Ovary (tissue), 10 donors: ENCODE measurements at places on chromosomes 1 and 21. TPM values are rescaled to one million over a fixed set of nuclear protein-coding genes. Genes with fewer than 3 reads are reported as not detected.

SLC44A3 gene
- 31.3 TPM for polyA plus RNA-seq

AGT gene
- polyA plus RNA-seq: 3.8 TPM

KLHDC9 gene
- 7.3 TPM for polyA plus RNA-seq

ERICH3 gene
- polyA plus RNA-seq: 0.23 TPM

ITGB2 gene
- polyA plus RNA-seq: 31.1 TPM

SLC66A1 gene
- polyA plus RNA-seq: 10.0 TPM

IQGAP3 gene
- polyA plus RNA-seq: 0.60 TPM

TGFB2 gene
- 3.8 TPM for polyA plus RNA-seq

DENND2D gene
- polyA plus RNA-seq: 2.5 TPM

LRRC39 gene
- 0.57 TPM for polyA plus RNA-seq

ASPM gene
- 0.75 TPM for polyA plus RNA-seq

DPM3 gene
- polyA plus RNA-seq: 168 TPM
